ENCODE measurements at places on chromosomes 6 and 20.

DNA sequence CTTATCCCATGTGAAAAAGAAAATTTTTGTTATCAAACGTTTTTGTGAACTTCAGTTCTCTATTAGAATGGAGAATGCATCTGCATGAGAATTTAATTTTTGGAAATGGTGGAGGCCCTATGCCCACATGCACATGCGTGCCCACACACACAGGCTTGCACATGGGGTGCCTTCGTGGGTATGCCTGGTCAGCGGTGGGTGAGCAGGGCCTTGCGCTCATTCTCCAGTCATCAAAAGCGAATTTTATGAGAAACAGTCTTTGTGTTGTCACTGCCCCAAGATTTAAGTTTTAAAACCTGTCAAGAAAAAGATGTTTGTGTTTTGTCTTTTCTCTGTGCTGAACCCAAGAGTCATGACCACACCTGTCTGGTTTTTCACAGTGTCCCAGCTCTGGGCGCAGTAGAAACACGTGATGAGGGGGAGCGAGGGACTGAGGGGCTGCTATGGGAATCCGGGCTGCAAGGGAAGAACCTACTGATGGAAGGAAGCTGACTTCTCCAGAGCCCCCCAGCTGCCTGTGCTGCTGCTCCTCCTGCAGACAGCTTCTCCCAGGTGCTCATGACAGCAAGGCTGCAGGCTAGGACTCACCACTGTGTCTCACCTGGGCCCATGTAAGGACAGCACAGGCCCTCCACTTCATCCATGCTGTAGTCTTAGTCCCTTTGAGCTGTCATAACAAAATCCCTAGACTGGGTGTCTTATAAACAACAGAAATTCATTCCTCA, 153.6 kb downstream of the SYCP2 start:
- DNase-seq: no peak

- no peak for DNase-seq
Measured at GRCh38 chr20:37841971-37842370, 61.0 kb upstream of the VSTM2L start.

DNA sequence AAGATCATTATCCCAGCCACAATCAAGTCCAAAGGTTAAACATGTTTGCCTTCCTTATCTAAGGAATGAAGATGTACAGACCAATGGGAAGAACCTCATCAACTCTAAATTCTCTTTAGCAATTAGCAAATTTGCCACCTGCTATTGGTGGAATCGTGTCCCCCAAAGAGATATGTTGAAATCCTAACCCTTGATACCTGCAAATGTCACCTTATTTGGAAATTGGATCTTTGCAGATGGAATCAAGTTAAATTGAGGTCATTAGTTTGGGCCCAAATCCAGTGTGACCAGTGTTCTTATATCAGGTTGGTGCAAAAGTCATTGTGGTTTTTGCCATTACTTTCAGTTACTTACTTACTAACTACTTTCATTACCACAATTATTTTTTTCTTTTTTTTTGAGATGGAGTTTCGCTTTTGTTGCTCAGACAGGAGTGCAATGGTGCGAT, 31.3 kb downstream of the KLHL31 start:
- no peak for DNase-seq

DNA sequence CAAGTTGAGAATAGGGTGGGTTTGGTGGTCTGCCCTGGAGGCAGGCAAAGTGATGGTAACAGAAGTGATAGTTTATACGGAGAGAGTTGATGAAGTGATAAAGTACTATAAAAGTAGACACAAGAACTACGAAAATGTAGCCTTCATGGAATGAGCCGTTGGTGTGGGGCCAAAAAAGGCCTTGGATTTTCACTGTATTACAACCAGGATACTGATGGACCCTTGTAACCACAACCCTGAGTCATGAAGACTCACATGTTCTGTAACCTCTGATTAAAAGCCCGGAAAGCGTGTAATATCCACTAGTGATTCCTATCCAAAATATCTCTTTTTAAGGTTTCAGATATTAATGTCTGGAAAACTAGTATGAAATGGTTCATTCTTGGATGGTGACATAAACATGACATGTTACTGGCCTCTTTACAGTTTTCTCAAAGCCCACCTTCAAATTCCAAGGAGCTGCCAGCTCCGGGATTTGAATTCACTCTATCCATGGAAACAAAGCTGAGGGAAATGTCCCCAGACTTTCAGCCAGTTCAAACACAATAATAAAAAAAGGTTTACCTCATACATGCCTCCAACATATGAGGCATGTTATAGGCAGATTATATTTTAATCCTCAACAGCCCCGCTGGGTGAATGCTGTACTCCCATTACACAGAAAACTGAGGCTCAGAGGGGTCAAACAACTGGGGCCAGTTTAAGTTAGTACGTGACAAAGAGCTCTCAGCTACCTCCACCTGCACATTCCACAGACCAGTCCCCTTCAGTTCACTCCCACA, 55.4 kb downstream of the MRPL14 start:
- DNase-seq: no peak

DNA sequence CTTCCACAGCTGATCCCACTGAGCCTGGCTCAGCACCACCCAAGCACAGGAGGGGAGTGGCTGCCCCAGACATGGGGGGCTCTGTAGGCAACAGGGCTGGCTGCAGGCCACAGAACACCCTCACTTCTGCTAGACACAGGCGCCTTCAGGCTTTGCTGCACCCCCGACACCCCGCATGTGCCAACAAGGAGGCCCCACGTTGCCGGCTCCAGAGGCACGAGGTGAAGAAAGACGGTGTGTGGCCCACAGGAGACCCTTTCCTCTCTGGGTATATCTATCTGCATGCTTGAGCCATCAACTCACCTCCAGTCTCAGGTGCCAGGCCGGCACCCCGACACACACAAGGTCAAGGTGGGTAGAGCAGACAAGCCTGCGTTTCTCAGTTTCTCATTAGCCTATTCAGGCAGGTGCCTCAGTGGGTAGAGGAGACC, 158.3 kb downstream of the DLL1 start:
- DNase-seq: peak; percentile 1

DNA sequence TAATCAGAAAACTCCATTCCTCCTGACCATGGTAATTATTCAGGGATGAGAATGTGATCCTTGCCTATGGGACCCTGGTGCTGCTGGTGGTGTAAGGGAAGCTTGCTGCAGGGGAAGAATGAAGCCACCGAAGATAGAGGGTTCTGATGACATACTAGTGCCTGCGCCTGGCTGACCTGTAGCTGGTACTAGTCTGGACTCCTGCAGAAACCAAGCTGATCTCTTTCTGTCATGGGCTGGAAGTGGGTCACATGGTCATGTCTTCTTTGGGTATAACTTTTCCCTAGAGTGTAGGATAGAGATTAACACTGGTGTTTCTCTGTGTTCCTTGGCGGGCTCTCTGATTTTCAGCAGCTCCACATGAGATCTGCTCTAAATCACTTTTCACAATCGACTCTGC, 8.6 kb upstream of the SLC4A11 start:
- no peak for DNase-seq

- DNase-seq: no peak
Measured at GRCh38 chr20:9179867-9180266, 111.0 kb downstream of the PLCB4 start.

GRCh38 chr6:71498638-71499037, 210.0 kb downstream of the OGFRL1 start:
- no peak for DNase-seq

DNA sequence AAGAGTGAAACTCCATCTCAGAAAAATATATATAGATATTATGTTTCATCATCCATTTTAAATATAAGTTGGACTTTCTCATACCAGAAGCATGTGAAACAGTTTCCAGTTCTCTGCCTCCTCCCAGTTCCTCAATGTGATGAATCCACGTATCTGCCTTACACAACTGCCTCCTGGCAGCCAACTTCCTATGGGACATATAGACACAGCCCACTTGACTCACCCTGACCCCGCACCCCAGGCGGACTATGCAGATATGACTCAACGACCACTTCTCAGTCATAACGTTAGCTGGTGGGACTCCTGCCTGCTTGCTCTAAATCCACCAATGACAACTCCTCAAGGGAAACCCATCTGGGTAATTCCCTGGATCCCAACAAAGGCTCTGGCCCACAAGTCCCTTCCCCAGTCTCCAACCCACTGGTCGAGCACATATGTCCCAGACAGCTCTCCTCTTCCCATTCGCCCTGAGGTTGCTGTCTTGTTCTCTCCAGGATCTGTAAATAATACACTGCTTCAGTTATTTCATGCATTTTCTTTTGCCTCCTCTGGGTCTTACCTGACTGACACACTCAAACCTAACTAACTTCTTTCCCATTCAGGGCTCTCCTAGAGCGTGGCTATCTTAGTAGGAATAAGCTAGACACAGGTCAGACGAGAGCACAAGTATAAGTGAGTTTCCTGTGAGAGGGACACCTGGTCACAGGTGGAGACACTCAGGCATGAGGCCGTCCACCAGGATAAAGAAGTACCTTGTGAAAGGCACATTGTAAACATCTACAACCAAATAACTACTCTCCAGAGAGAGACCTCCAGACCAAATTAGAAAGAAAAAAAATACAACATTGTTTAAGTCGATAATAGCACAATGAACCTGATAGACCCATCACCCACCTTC, 548.5 kb downstream of the CD83 start:
- DNase-seq: no peak

DNA sequence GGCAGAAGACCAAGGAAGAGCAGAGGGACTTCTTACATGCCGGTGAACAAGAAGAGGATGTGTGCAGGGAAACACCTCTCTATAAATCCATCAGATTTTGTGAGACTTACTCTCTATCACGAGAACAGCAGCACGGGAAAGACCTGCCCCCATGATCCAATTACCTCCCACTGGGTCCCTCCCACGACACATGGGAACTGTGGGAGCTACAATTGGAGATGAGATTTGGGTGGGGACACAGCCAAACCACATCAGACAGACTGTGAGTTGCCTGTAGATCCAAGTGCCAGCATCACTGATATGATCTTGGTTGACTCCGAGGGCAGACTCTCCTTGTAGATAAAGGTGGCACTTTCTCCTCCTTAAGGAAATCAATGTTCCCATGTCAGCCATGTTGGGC, 414.8 kb upstream of the JARID2 start:
- no peak for DNase-seq

DNA sequence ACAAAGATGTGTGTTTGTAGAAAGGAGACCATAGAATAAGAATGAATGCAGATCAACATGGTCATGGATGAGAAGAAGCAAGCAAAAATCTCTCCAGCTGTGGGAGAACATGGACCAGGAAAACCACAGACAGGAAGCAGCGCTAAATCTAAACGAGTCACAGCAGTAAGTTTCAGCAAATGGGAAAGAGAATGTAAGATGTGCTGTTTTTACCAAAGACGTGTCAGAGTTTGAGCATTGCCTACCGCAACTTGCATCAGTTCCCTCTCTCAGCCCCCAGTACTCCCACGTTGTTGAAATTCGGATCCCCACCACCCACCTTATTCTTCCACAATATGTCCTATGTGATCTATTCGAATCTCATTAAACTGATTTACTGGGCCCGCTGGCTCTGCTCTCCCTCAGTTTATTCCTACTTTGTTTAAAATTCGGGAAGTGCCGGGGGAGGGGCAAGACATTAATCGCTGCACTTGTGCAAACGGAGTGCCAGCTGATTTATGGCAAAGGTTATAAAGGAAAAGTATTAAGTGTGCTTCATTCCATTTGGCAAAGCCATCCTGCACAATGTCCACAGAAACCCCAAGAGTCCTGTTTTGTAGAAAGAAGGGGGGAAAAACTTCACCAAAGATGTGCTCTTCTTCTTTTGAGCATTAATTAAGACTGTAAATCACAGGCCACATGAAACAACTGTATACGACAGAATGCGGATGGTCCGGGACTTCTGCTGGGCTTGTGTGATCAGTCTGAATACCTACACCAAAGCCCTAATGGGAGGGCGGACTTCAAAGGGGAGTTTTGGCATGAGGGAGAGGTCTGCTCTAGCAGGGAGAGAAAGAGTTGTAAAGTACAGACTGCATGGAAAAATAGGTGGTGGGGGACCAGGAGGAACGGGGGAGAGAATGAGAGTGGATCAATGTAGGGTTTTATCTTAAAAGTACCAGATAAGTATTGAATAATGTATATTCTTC, 59.1 kb upstream of the PRDM1 start:
- DNase-seq: no peak

DNA sequence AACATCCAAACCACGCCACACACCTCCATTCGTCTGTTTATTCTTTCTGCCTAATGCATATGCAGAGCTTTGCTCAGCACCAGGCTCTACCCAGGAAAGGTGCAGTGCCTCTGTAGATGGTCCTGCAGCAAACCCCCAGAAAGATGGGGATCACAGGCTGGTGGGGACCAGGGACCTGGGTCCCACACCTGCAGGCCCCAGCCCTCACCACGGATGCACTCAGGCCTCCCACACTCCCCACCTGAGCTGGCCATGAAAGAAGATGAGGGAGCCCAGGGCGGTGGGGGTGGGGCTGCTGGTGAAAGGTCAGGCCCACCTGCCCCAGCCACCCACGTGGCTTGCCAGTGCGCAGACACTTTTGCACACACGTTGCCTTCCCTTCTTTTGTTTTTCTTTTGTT, 217.7 kb downstream of the TAF4 start:
- DNase-seq: no peak

- DNase-seq: no peak
Measured at GRCh38 chr6:2205396-2205795, 40.0 kb downstream of the GMDS start.

DNA sequence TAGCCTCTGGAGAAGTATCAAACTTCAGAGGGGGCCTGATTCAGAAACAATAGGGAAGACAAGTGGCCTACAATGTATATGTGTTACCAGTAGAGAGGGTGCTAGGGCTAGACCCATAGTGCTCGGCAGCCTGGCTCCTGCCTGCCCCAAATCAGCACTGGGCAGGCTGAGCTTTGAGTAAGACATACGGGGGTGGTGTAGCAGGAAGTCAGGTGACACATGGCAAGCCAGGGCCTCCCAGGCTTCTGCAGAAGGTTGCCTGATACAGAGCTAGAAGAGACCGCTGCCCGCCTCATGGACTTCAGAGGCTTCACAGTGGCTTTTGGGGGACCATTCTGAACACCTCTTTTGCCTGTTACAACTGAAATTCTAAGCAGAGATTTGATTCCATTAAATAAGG, 43.4 kb downstream of the RALY start:
- no peak for DNase-seq

DNA sequence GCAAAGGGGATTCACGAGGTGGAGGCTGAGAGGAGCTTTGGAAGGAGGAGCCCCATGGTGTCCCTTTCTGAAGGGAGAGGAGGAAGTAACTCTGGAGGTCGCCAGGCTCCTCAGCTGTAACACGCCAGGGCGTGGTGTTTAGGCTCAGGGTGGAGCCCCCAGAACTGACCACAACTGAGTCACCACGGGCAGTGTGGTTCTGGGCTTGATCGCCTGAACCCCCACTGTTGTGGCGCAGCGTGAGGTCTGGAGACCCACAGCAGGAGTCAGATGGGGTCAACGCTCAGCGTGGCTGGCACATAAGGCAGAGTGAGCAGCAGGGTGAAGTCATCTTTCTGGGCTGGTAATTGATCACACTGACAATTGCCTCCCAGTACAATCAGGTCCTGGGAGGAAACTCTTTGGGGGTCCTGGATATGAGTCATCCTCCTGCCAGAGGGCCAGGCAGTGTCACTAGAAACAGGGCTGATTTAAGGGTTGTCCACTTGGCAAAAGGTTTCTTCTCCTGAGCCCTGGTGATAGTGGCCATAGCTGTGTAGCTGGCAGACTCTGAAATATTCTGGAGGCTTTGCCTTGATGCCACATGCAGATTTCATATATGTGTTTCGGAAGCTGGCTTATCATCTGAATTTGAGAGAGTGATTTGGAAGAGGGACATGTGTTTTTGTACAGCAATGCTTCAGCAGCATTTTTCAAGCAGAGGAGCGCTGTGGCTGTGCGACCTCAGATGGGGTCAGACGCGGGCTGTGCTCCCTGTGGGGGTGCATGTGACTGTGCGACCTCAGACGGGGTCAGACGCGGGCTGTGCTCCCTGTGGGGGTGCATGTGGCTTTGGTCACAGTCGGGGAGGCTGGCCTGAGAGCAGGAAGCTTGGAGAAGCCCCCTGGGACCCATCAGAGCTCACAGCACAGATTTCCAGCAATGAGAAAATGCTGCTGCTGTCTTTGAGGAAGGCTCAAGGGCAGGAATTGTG, 50.0 kb downstream of the SYNJ2 start:
- no peak for DNase-seq

Measured in HAP-1 (cell line).